T-cell (primary cell): ENCODE measurements at places on chromosomes 6 and 20.

- no peak for DNase-seq
Observed at GRCh38 chr6:131103296-131103695, 32.0 kb upstream of the AKAP7 start.

DNA sequence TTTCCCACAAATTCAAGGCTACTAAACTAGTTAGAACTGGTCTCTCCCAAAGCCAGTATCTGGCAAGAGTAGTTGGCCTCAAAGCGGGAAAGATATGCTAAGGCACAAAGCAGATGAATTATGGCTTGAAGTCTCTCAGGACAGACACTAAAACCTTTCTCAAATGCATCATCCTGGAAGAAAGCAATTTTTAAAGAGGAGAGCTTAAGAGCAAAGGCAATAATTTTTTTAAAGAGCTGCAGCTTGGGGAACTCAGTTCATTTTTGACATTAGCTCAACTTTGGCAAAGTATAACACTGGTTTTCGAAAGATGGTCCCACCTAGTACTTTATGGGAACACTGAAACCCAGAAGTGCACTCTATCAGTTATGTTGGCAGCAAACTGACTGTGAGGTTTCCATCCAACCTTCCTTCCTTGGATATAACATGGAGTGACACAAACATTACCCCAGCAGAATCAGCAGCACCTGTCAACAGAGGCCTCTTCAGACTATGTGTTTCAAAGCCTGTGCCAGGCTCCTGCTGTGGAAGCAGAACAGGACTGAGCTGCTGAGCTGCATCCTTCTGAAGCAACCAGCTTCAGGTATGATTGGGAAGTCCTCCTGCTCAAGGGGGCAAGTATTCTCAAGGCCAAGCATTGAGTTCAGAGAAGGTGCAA lies 852.3 kb upstream of the HS3ST5 start:
- DNase-seq, result no peak

DNA sequence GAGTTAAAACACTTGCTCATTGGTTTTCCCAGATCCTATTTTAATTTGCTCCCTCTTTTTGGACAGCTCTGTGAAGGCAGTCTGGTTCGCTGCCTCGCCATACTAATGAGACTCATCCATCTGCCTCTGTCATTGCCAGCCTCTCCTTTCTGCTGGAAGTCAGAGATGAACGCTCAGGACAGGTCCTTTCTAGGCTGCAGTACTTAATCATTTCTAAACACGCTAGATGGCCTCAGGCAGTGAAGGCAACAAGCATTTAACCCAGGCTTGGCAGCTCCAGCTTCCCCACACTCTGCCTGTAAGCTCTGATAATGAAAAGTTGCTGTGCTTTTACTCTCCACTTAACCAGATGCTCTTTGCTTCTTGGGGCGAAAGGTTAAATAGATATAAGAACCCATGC lies 286.7 kb upstream of the POU3F2 start:
- no peak for DNase-seq

DNA sequence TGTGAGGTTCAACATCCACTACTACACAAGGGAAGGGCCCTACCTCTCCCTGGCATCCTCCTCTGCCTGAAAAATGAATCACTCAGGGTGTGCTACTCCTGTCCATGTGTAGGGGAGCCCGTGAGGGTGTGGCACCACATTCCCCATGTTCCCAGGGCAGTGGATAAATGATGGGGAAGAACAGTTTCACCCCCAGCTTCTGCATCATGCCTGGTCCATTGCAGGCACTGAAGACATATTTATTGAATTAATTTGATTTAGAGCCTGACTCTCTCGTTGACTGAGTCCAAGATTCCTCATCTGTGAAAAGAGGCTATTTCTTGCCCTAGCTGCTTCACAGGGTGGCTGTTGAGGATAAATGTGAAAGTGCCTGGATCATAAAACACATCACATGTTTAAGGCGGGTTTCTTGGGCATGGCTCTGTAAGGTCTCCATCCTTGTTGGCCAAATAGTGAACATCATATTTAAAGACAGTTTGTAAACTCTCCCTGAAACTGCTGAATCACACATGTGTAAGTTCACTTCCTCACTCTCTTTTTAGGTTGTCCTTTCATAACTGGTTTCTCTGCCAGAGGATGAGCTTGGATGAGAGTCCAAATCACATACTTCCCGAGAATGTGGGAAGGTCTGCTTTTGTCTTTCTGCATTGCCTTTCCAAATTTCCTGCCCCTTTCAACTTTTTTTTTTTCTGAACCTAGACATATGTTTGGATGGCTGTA lies 79.7 kb upstream of the FYN start:
- DNase-seq, result no peak

GRCh38 chr6:33960345-33961313 lies 156.8 kb upstream of the MLN start:
- DNase-seq, result no peak

- DNase-seq, result no peak
Observed at GRCh38 chr6:158028876-158029275, 47.2 kb downstream of the SYNJ2 start.

DNA sequence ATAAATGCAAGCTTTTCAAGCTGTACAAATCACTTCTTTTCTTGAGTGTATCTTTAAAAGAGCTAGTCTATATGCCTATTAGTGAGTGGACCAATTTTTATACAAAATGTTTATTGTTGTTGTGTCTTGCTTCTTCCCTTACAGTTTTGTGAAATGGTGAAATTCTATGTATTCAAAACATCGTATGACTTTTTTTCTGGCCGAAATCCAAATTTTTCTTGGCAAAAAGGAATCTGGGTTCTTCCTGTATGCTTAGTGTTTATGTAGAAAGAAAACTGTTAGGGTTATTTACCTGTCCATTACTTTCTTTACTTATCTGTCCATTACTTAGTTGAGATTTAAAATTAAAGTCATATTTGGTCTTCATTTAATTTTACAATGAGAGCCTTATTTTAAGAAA lies 153.9 kb downstream of the MMS22L start:
- no peak for DNase-seq

- DNase-seq, result no peak
Observed at GRCh38 chr6:165883851-165884640, 221.0 kb upstream of the PDE10A start.

DNA sequence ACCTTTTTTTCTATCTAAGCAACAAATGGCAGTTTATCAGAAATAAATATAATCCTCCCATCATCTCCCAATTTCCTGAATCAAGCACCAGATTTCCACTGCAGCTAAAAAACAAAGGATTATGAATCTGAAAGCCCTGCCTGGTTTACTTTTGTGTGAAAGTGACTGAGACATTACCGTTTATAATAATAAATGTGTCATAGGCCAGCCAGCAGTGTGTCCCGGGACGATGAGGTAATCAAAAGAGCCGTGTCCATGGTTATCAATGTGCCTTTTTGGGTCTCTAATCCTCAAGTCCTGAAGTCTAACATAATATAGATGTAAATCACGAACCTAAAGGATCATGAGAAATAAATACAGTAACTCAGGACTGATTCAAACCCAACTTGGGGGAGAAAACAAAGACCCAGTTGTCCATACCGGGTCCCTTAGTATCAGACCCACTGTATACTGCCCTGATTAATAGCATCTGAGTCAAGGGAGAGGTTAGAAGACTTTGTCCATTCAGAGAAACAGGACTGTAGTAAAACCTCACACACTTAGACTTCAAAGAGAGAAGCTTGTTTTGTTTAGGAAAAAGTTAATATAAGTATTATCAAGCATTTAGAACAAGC lies 149.1 kb downstream of the SASH1 start:
- DNase-seq, result no peak

DNA sequence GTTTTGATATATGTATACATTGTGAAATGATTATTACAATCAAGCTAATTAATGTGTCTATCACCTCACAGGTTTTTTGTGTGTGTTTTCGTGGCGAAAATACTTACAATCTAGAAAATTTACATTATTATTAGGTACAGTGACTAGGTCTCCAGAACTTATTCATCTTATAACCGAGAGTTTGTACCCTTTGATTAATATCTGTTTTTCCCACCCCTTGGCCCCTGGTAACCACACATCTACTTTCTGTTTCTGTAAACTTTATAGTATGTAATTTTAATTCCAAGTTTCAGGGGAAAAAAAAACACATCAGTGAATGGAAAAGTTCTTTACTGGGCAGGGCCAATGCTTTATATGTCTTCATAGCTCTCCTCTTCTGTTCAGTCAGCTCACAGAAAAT lies 131.4 kb downstream of the LMBRD1 start:
- DNase-seq, result no peak

DNA sequence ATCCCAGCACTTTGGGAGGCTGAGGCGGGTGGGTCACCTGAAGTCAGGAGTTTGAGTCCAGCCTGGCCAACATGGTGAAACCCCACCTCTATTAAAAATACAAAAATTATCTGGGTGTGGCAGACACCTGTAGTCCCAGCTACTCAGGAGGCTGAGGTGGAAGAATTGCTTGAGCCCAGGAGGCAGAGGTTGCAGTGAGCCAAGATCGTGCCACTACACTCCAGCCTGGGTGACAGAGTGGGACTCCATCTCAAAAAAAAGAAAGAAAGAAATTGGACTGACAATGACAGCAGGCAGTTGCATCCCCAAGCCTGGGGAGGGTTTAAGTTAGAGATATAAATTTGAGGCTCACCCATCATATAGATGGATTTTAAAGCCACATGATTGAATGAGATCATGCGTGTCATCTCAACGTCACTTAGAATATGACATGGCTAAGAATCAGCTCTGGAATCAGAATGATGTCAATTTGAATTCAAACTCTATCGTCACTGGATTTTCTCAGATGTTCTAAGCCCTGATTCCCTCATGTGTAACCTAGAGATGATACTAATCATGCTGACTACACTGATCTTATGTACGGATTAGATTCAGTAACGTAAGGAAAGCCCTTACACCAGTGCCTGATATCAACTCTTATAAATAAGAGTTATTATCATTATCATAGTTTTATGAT lies 534.0 kb upstream of the JARID2 start:
- no peak for DNase-seq

GRCh38 chr6:39048481-39049399 lies at the start of gene GLP1R:
GLP1R (plus strand) TSS chr6:39048781; CDS start chr6:39048841, 60 bp downstream.
- no peak for DNase-seq

GRCh38 chr6:163708466-163708865 lies 293.9 kb downstream of the QKI start:
- no peak for DNase-seq

GRCh38 chr6:28589234-28589956 lies 63.7 kb downstream of the GPX5 start:
- DNase-seq, result no peak

DNA sequence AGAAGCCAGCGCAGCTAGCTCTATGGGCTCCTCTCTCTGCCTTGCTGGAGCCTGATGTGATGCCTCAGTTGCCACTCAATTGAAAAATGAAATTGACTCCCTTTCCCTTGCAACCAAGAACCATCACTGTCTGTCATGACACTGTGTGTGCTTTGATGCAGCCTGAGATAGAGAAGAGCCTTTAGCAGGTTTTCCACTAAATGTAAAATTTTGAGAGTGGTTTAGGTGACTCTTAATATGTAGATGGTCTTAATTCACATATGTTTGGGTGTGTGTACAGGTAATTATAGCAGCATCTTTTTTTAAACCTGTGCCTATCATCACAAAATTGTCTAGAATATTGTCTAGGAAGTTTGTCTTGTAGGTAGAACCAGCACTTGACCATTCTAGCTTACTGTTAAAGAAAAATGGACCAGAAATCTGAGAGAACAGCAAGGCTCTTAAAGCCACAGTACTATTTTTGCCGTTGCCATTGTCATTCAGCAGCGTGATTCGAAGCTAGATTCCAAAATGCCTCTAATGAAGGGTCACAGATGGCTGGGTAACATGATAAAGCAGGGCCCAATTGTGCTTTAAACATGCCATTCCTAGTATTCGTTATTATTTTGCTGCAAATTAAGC lies 1.3 kb downstream of the ARFGEF3 start:
- no peak for DNase-seq

DNA sequence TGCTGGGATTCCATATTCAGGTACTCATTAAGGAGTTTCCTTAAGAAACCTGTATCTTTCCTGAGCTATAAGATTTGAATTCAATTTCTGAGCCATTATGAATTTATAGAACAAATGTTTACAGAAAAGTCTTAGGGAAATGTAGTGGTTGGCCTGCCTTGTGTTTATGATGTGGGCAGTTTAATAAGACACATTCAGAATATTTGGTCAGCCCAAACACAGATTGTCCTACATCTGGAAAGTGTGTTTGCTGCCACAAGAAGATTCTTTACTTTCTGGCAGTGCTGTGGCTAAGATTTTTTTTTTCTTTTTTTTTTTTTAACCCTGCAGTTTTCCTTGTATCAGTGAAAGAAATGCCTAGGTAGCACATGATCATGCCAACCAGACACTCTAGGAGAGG lies 15.2 kb downstream of the TBX18 start:
- no peak for DNase-seq

- DNase-seq, result no peak
Observed at GRCh38 chr6:36622901-36623546, 28.9 kb downstream of the SRSF3 start.

DNA sequence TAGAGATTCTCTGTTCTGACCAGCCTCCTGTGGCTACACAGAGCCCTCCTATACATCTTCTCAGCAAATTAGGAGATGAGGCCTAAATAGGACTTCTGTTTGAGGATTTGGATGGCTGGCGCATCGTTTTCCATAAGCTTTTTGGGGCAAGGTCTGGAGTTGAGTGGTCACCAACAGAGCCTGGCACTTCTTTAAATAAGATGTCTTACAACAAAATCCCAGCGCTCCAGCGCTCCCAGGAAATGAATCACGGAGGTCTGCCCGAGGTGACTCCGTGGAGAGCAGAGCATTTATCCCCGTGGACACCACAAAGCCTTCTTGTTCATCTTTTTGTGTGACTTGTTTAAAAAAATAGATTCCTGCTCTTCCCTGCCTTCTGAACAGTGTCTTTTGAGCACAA lies 75.3 kb downstream of the GNAS-AS1 start:
- no peak for DNase-seq

DNA sequence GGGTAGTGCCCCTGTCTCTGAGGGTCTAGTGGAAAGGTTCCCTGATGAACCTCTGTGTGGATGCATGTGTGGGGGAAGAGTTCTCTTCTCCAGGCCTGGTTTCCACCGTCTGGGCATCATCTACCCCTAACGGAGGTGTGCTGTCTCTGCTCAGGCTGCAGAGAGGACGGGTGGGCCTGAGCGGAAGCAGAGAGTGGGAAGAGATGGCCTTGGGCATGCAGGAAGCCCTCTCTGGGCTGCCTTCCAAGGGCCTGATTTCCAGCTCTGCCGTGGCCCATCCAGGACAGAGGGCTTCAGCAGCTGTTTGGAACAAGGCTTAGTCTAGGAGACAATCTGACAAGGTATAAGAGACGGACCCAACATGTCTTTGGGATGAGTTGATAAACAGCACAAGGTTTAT lies 220.1 kb upstream of the DTNBP1 start:
- no peak for DNase-seq

- no peak for DNase-seq
Observed at GRCh38 chr6:114524081-114524480, 181.3 kb upstream of the HS3ST5 start.
